IMR-90 (cell line): ENCODE measurements at places on chromosomes 2 and 18. TPM values are rescaled to one million over a fixed set of nuclear protein-coding genes. Genes with fewer than 3 reads are reported as not detected.
A peak's percentile ranks its signal among the peaks of the same experiment; 100 is the strongest.

GRCh38 chr2:159612255-159612901, 4.0 kb downstream of the BAZ2B start:
- H3K27me3 ChIP-seq: no peaks in the 10 kb centered on the region
- H3K4me3 ChIP-seq: no peak overlapping the region
- peak; percentile 31 for DNase-seq
- 0 out of 2 replicates have a peak, but pooled peaks cover 2% of the 10 kb centered on the region for H3K4me1 ChIP-seq
- H3K27ac ChIP-seq: no peak overlapping the region

GRCh38 chr2:180728928-180729559, 251.4 kb upstream of the UBE2E3 start:
- peak; percentile 94 for DNase-seq
- H3K27me3 ChIP-seq: no peaks in the 10 kb centered on the region
- H3K36me3 ChIP-seq: no peaks in the 10 kb centered on the region

DNA sequence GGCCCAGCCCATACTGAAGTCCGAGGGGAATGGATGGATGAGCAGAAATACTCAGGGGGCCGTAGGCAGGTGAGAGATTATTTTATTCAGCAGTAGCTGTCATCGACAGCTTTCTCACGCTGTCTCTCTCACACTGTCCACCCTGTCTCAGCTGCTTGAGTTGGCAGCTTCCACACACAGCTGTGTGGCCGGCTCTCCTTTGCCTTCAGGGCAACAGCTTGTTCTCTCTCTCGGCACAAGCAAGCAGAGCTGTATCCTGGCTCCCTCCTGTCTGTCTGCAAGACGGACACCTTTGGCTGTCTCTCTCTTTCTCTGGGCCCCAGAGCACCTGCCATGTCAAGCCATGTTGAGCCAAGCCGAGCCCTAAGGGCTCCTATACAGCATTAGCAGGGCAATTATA, 9.8 kb upstream of the PAPOLG start:
- peaks cover 8% of the 10 kb centered on the region for H3K27me3 ChIP-seq
- no peak overlapping the region for H3K27ac ChIP-seq
- no peak for DNase-seq
- no peaks in the 10 kb centered on the region for H3K36me3 ChIP-seq

DNA sequence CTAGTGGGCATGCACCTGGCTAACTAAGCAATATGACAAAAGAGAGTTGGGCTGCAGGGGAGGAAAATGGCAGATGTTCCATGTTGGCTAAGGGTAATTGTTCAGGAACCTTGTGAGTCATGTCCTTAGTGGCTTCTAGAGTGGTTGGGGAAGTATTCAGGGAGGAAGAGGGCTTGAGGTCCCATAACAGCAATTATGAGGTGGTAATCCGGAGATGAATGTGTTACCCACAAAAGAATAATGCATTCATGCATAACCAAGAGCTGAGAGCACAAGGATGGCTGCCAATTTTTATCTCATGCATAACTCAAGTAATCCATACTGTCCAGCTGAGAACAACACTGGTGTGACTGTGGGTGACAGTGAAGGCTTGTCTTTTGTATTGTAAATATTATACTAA, 42.9 kb downstream of the TMEFF2 start:
- no peak overlapping the region for H3K27ac ChIP-seq
- peaks cover 8% of the 10 kb centered on the region for H3K4me1 ChIP-seq
- H3K4me3 ChIP-seq: no peak overlapping the region
- DNase-seq: peak; percentile 74

GRCh38 chr2:132462236-132462635, 45.6 kb downstream of the GPR39 start:
- no peaks in the 10 kb centered on the region; the same call in 1 of the 2 replicates for H3K27me3 ChIP-seq
- H3K4me3 ChIP-seq: no peak overlapping the region

- no peaks in the 10 kb centered on the region for H3K27me3 ChIP-seq
- no peaks in the 10 kb centered on the region for H3K36me3 ChIP-seq
- H3K4me3 ChIP-seq: no peak overlapping the region
- H3K4me1 ChIP-seq: peaks cover 34% of the 10 kb centered on the region
- no peak overlapping the region for H3K27ac ChIP-seq
- no peak for DNase-seq
Measured at GRCh38 chr2:128376241-128377041, 57.8 kb upstream of the HS6ST1 start.

DNA sequence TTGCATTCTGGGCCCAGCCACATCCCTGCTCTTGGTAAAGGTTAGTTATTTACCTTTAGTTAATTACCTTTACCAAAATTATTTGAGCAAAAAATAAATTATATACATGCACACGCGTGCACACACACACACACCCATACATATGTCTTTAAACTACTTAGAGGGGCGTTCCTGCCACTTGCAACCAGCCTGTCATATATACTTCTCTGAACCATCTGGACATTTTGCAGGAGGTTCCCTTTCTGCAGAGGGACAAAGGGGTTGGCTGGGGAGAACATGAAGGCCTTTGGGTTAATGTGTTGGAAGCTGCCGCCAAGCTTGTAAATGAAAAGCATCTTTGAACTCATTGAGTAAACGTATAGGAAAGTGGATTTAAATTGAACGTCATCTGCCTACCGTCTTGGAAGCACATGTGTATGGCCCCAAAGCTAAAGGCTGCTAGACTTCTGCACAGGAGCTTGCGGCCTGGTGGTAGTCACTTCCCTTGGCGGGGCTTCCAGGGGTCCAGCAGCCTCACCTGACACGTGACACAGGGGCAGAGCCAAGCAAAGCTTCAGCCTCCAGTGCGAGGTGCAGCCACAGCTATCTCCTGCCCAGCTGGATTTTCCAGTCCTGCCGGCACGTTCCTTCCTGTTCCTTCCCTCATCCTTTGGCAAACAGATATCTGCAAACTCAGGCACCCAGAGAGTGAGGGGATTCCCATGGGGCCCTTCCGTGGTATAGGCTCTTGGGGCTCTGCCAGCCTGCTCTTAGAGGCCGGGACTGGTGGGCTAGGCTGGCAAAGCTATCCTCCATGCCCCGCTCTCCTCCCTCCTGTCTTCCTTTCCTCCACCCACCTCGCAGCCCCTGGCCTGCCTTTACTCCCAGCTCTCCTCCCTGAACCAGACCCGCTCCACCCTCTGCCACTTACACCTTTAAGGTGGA, 46.1 kb downstream of the SERTAD2 start:
- H3K4me3 ChIP-seq: no peak overlapping the region
- H3K27me3 ChIP-seq: peaks cover 66% of the 10 kb centered on the region
- no peak for DNase-seq
- peaks cover 1% of the 10 kb centered on the region; the same call in 1 of the 2 replicates for H3K4me1 ChIP-seq

DNA sequence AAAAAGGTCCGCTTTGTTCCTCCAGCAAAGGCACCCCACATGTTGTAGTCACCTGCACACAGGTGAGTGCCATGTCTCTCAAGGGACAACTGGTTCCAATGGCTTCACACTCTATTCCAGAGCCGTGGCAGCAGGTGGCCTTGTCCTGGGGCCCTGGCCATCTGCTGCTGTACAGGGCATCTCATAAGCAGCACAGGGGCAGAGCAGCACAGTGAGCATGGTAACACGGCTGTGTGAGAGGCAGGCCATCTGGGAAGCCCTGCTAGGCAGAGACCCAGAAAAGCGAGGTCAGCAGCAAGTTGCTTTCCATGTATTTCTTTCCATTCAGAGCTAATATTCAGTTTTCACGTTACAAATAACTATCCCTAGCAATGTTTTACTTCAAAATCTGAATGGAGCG, 54.7 kb downstream of the CMPK2 start:
- no peak overlapping the region for H3K4me3 ChIP-seq
- no peak overlapping the region for H3K27ac ChIP-seq
- DNase-seq: no peak
- H3K36me3 ChIP-seq: no peaks in the 10 kb centered on the region

- H3K27me3 ChIP-seq: no peaks in the 10 kb centered on the region; the same call in 1 of the 2 replicates
- no peak overlapping the region for H3K4me3 ChIP-seq
- H3K36me3 ChIP-seq: no peaks in the 10 kb centered on the region
Measured at GRCh38 chr2:53177327-53177726, 590.3 kb upstream of the CHAC2 start.

DNA sequence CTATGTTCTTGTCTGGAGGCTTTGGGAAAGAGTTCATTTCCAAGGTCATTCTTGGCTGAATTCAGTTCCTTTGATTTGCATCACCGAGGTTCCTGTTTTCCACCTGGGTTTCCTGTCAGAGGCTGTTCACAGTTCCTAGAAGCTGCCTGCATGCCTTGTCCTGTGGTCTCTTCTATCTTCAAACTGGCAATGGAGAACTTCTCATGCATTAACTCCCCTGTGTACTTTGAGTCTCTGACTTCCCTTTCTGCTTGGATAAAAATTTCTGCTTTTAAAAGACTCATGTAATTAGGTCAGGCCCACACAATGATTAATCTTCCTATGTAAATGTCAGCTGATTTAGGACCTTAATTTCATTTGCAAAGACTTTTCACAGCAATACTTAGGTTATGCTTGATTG, 499.3 kb upstream of the FANCL start:
- H3K4me1 ChIP-seq: no peaks in the 10 kb centered on the region
- H3K27me3 ChIP-seq: no peaks in the 10 kb centered on the region
- DNase-seq: no peak
- no peaks in the 10 kb centered on the region for H3K36me3 ChIP-seq
- no peak overlapping the region for H3K27ac ChIP-seq

DNA sequence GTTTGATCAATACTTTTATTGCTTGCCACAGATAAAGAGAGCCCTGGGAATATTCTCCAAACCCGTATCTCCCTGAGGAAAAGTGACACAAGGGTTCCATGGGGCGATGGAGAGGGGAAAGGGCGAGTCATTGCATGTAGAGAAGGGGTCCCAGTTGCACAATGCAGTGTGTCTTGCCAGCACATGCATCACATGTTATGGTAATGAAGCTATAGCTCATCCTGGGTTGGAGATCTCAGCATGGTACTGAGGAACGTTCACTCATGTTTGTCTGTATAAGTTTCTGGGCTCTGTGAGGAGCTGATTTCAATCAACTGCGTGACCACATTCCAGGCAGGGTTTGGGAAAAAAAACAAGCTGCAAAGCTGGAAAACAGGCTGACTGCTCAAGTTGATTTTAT, 220.7 kb upstream of the MC4R start:
- no peaks in the 10 kb centered on the region for H3K27me3 ChIP-seq
- H3K4me1 ChIP-seq: no peaks in the 10 kb centered on the region
- DNase-seq: no peak
- H3K36me3 ChIP-seq: no peaks in the 10 kb centered on the region
- no peak overlapping the region for H3K27ac ChIP-seq
- no peak overlapping the region for H3K4me3 ChIP-seq

GRCh38 chr18:24138409-24138788, 463 bp upstream of the CABYR start:
- H3K4me3 ChIP-seq: peak overlapping the region; percentile 47
- peaks cover 2% of the 10 kb centered on the region for H3K4me1 ChIP-seq
- no peak overlapping the region for H3K27ac ChIP-seq

DNA sequence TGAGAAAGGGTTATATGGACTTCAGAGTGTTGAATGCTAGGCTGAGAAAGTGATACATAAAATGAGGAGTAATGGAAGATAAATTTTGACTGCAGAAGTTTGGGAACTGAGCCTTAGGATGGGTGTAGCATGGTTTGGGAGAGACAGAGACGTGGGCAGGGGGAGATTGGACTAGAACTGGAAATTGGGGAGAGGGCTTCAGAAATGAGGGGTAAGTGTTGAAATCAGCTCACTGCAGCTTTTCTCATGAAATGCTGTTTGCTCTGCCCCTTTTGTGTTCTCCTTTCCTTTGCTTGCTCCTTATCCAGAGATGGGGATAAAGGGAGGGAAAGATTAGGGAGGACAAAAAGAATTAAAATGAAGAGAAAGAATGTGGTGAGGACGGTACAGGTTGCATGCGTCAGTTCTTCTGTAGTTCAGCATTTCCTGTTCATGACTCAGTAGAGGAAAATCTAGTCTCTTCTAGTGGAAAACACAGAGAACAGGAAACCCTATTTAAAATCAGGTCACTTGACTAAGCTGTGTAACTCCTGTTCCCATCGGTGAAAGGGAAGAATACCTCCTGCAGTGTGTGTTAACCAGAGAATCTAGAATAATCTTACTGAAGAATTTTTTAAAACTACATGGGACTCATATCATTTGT, 105.6 kb downstream of the CRIM1 start:
- peak overlapping the region; percentile 96 for H3K27ac ChIP-seq
- peaks cover 29% of the 10 kb centered on the region for H3K4me1 ChIP-seq
- no peak overlapping the region for H3K4me3 ChIP-seq

DNA sequence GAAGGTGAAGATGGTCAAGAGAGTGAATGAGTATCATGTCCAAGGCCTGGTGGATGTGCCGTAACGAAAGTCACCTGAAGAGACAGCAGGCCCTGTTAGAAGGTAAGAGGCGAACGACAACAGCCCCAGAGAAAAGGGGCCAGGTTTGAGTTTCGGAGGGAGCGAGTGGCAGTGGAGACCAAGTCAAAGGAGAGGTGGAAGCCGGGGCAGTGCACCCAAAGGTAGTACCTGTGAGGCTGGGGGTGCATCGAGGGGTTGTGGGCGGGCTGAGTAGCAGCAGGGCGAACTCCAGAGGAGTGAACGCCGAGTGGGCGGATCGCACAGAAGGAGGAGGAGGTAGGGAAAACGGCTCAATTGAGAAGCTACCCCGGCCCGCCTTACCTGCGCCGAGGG, 358 bp downstream of the USP37 start:
- no peaks in the 10 kb centered on the region for H3K27me3 ChIP-seq
- peak overlapping the region; percentile 70 for H3K27ac ChIP-seq
- no peak for DNase-seq
- no peaks in the 10 kb centered on the region; the same call in 1 of the 2 replicates for H3K4me1 ChIP-seq
- H3K4me3 ChIP-seq: peak overlapping the region; percentile 87

The IL36RN gene
- total RNA-seq: not detected in 2 replicates

The ABCB11 gene
- not detected in 2 replicates for total RNA-seq

The C2orf78 gene
- not detected in 2 replicates for total RNA-seq

The ATP6V1B1 gene
- total RNA-seq: 0.28 TPM in 1 of 2 replicates, not detected in the other
